ENCODE measurements at places on chromosomes 2 and 18.

DNA sequence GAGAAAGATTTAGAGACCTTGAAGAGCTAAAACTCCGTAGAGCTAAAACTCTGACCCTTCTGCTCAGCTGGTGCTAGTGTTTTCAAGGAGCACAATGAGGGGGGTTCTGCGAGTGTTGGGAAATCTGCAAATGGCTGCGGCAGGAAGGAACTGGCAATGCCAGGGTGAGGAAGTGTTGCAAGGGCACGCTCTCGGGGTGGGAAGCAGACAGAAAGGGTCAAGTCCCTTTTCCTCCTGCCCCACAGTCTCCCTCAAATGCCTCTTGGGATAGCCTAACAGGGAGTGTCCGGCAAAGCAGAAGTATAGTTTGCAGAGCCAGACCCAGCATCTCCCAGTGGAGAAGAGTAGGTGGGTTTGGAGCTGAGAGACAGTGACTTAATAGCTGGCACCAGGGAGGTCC lies 60.5 kb downstream of the NCAPH start:
- no peak for DNase-seq

DNA sequence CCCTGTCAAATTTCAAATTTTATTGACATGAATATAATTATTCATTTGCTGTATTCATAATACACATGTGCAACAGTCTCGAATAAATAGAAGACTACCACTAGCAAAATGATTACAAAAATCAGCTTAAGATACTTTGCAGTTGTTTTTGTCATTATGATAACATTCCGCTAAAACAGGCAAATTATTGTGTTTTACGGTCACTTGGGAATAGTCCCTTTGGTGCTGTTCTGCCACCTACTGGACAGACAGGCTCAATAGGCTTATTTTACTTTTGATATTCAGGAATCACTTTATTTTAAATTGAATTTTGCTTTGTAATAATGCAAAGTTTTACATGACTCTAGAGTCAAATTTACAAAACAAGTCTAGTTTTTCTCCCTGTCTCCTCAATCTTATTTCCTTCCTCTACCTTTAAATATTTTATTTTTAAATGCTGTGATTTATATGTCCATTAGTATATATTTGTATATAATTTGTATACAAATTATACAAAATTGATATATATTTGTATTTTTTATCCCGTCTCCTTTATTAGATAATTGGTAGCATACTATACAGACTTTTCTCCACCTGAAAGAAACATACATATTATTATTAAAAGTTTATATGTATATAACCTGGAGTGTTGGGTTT lies 456.3 kb downstream of the DLGAP1 start:
- peak; percentile 41 for DNase-seq

- DNase-seq: no peak
These were observed 125.8 kb downstream of the LYPD6B start for GRCh38 chr2:149164296-149164695.

DNA sequence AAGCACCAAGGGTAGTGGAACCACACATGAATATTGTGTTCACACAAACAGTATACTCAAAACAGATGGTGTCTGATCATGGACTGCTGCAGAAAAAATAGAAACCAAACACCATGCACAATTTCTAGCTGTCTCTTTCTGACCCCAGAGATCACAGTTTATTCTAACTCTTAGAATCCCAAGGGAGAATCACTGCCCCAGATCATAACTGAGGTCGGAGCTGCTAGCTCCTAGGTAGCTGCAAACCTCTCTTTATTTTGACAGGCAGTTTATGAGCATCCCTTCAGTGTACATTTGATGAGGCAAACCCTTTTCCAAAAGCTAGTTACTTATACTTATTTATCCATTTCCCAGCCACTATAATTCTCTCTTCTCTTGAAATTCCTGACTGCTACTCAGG lies 439.1 kb upstream of the HNMT start:
- DNase-seq: no peak

GRCh38 chr2:60414495-60415138 lies 138.8 kb downstream of the BCL11A start:
- DNase-seq: no peak

GRCh38 chr18:9209279-9209678 lies 72.7 kb downstream of the ANKRD12 start:
- DNase-seq: no peak

DNA sequence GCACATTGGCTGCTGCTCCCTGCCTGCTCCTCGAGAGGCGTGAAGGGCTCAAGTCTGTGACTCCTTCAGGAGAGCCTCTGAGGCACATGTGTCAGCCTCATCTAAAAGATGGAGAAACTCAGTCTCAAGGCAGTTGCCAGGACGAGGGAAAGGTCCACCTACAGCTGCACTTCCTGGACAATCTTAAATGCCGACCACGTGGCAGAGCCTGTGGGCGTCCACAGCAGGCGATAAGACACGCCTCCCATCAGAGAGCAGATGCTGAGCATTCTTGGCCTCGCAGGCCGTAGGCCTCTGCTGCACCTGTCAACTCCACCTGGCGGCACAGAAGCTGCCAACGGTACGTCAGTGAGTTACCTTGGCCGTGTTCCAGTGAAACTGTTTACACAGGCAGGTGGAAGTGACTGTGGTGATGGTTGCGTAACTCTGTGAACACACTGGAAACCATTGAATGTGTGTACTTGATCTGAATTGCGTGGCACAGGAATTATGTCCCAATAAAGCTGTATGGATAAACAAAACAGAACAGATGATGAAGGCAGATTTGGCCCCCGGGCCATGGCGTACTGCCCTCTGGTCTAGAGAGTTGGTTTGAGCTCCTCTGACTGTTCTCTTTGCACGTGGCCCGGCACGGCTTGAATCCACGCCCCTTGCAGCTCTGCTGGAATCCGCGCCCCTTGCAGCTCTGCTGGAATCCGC lies 114.5 kb downstream of the RNF144A start:
- DNase-seq: peak; percentile 100

DNA sequence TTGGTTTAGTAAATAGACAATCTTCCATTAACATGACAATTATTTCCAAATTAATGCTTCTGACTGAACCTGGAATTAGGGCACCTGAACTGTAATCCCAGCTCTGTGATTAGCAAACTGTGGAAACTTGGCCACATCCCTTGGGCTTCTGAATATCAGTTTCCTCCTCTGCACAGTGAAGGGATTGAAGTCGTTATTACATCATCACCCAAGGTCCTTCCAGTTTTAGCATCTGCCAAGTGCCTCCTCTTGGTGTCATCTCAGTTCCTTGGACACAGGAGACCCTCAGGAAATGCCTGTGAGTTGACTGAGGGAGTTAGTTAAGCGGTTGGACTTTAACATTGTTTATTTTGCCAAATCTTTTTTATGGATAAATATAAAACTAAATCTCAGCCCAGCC lies 64.8 kb downstream of the MOGAT1 start:
- DNase-seq: no peak

- no peak for DNase-seq
These were observed 152.0 kb downstream of the FAM210A start for GRCh38 chr18:13574355-13574754.

DNA sequence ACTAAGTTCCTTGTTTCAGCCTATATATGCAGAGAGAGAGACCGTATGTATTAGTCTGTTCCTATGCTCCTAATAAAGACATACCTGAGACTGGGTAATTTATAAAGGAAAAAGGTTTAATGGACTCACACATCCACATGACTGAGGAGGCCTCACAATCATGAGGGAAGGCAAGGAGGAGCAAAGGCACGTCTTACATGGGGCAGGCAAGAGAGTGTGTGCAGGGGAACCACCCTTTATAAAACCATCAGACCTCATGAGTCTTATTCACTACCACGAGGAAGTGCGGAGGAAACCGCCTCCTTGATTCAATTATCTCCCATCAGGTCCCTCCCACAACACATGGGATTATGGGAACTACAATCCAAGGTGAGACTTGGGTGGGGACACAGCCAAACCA lies 73.8 kb downstream of the TMEM18 start:
- no peak for DNase-seq

GRCh38 chr18:47149457-47150028 lies 757 bp downstream of the HDHD2 start:
- DNase-seq: no peak

DNA sequence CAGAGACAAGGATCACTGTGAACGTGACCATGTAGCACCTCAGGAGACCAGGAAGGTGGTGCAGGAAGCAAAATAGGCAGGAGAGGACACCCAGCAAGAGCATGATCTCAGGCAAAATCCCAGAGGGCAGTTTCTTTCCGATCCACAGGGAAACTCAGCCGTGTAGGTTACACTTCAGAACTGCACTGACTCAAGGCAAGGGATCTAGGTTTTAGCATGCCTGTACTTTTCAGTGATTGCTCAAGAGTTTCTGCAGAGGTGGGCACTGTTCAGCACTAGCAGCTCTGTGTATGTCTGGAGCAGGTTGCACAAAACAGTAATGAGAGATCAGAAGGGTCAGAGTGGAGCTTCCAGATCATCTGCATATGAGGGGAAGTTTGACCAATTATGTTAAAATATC lies 116.7 kb upstream of the RNF152 start:
- DNase-seq: no peak

DNA sequence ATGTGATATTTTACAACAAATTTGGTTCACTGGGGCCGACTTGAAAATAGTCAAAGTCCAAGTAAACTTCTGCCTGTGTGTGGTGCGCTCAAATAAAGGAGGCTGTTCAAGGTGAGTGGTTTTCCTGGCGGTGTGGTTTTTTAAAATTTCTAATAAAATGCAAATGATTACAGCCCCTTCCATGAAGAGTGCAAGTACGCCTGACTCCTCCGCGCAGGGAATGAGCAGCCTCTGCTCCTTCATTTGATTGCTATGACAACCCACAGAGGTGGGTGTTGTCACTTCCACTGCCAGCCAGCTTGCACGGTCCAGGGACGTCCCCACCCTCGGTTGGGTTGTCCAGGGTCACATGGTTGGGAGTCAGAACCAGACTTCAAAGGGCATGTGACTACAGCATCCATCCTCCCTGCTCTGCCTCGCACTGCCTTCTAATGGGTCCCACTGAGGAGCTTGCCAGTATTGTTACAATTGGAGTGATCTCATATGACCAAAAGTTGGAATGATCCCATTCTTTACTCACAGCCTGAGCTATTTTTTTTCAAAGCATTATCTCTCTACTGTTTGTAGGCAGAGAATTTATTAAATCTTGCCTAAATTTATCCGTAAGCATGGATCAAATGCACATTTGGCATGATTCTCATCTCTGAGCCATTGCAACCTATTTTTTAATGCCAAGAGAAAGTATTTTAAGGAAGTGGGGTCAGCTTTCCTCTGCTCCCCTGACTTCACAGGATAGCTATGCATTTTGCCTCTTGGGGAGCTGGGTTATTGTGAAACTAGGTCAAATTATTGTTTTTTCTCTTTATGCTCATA lies 121.3 kb downstream of the AGAP1 start:
- DNase-seq: no peak

- DNase-seq: no peak
These were observed 940 bp downstream of the XRCC5 start for GRCh38 chr2:216109962-216110614.

DNA sequence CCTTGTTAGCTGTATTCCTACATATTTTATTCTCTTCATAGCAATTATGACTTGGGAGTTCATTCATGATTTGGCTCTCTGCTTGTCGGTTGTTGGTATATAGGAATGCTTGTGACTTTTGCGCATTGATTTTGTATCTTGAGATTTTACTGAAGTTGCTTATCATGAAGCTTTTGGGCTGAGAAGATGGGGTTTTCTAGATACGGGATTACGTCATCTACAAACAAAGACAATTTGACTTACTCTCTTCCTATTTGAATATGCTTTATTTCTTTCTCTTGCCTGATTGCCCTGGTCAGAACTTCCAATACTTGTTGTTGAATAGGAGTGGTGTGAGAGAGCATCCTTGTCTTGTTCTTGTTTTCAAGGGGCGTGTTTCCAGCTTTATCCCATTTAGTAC lies 569.8 kb upstream of the NRXN1 start:
- no peak for DNase-seq

GRCh38 chr2:103165836-103166235 lies 404.0 kb downstream of the TMEM182 start:
- DNase-seq: no peak

GRCh38 chr18:44816050-44816449 lies 135.4 kb downstream of the SETBP1 start:
- no peak for DNase-seq

DNA sequence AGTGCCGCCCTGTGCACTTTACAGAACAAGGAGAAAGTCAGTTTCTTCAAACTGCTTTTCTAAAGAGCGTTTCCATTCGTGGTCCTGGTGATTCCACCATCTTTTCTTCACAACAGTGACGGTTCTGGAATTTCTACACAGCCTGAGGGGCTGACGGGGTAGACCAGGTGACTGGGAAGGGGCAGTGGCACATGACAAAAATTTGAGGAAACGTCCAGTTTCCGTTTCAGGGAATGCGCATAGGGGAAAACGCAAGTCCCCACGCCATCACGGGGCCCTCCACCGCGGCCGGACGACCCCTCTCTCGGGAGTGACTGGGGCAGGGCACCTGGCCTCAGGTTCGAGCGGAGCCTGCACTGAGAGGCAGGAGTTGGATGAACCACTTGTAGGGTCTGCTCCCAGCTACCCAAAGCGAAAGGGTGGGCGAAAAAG lies 980 bp upstream of the SPTBN1 start:
- no peak for DNase-seq

DNA sequence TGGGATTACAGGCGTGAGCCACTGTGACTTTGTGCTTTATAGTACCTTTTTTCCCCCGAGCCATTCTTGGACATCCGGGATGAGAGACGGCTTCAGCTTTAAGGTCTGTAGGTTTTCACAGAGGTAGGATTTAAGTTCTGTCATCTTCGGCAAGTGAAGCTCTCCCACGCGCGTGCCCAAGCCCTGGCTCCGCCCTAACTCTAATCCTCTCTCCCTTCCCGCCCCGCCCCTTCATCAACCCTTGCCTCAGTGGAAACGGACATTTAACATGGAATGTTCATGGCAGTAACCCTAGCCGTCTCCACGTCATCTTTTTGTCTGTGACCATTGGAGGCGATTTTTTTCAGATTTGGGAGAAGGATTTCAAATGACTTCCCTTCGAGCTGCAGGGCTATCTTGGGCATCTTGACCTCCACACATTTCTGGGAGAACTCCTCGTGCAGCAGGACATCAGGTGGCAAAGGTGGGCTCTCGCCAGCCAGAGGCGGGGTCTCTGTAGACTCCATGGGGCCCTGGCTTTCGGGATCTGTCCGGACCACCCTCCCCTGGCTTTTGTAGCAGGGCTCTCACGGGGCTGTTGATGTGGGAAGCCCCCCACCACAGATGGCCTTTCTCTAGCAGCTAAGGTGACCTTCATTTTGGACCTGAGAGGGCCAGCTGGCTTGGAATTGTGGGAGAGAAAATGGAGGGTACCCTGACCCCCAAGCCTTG lies 6.8 kb downstream of the COLEC11 start:
- DNase-seq: no peak

DNA sequence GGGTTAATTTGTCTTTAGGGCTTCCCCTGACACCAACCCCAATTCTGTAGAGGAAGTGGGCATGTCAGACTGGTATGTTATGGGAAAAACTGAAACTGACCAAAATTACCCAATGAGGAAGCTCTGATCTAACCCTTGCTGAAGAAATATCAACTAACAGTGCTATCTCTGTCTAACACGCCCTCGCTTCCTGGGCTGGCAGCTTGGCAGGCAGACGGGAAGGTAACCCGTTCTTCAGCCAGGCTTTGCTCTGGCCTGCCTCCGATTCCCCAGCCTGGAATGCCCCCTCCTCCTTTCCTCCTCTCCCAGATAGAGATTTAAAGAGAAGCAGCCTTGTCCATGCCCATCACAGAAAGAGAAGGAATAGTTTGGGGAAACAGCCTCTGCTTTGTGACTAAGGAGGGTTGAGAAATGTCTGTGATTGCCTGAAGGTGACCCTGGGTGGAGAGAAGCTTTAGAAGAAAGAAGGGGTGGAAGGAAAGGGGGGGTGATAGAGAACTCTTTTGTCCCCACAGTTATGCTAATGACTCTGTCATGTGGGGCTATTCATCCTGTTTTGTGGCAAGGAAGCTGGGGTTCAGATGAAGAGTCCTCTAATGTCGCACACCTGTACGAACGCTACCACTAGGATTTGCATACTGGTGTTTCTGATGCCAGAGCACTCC lies 15.4 kb downstream of the HK2 start:
- no peak for DNase-seq
